Thymus (tissue), 14 donors: ENCODE measurements at places on chromosomes 16 and 17. TPM values are rescaled to one million over a fixed set of nuclear protein-coding genes. Genes with fewer than 3 reads are reported as not detected.

DNA sequence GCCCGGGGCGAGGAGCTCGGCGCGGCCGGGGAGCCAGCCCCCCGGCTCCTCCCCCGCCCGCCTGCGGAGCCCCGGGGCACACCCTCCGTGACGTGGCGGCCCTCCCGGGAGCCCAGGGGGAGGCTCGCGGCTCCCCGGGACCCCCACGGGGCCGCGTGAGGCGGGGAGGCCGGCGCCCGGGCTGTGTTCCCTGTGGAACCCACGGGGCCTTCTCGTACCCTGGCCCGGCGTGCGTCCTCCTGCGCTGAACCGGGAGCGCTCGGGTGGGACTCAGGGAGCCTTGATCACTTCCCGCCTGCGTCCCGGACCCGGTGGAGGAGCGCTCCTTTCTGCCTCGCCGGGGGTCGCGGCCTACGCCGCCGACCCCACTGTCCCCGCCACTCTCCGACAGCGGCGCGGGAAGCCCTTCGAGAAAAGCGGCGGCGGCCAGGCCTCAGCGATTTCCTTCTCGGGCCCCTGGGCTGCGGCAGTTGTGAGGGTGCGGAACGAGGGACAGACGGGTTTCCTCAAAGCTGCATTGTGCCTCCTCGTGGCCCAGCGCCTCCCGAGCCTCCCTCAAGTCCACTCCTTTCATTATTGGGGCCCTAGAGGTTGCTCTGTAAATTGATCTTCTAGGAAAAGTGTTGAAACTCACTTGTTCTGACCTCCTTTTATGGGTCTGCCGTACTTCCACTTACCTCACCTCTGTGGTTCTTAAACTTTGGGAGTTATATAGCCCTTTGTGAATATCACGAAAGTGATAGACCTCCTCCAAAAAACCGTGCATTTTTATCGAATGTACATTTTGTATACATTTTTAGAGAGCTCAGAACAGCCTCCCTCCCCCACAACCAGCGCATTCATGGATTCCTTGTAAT lies 597 bp downstream of the LIG3 start:
- peak; percentile 50 for DNase-seq

Gene FAM171A2
- 1.4 TPM for total RNA-seq

Gene TMEM88
- 1.6 TPM for total RNA-seq

Gene KRT33A
- total RNA-seq: 0.66 TPM

Gene CLEC18B
- total RNA-seq: 0.28 TPM

DNA sequence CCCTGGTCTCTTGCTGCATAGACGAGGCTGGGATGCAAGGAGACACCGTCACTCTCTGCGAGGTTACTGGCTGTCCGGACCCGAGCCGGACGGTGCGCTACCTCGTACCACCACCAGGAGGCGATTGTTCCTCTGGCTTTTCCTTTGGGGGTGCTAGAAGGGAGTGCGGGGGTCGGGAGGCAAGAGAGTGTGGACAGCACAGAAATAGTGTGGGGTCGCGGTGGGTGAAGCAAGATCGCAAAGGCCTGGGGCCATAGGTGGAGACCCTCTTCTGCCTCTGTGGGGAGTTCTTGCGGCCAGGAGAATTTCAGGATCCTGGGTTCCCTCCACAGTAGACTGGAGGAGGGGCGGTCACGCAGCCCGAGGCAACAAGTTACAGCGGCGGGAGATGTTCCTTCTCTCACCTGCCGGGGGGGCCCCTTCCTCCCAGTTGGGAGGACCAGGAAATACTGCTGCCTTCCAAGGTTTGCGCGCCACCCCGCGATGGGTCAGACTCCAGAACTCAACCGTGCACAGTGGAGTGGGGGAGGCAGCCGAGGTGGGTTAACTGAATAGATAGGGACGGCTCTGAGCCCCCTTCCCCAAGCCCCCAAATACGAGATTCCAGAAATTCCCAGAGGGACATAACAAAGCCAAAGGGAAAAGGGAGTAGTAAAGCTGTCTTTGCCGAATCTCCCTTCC lies 6.9 kb downstream of the PHOSPHO1 start:
- no peak for DNase-seq
